CD14-positive monocyte (primary cell): ENCODE measurements at places on chromosomes 4 and X.

DNA sequence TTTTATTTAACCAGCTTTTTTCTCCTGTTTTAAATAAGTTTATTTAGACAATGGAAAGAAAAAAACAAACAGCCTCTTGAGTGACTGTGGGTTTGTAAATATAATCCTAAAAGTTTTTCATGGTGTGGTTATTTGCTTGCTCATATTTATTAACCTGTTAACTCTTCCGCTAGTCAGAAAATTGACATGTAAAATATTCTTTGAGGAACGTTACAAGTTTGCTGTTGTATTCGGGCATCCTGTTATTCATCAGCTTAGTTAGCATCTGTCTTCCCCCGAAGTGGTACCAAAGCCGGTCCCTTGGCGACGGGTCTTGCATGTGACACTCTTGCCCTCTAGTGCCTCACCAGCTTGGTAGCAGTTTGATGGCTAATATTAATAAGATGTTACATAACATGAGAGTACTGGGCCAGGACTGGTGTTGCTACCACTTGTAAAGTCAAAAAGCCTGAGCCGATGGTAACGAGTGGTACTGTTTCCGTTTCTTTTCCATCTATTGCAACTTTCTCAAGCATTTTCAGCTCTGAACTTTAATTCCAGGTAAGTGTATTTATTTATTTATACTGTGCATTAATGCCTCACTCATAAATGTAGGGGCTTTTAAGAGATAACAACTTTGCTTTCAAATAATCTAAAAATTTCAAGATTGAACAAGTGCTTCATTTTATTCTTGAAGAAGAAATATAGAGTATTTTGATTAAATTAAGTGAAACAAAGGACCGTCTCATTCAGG lies at the start of gene NDST3:
TSS of gene NDST3 (plus strand) at position 434 of the 733 bp plus-strand sequence. CDS start 19,425 bp downstream, outside the sequence.
- peak; percentile 4 for DNase-seq

DNA sequence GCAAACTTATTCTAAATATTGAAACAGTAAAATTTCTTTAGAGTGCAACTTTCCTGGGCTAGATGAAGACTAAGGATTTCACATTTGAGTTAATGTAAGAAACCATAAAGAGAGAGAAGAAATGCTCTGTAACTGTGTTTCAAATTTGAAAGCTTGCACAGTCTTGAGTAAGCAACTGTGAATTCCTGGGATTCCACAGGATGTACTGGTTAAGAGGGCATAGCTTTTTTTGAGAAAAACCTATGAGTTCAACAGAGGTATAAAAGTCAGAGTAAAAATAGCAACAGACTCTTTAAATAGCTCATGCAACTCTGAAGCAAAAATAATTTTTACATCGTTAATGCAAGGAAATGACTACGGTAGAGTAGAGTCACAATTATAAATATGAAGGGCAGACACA lies 25.5 kb downstream of the ZNF330 start:
- no peak for DNase-seq

GRCh38 chrX:115289465-115289864 lies at the start of gene LUZP4:
TSS of gene LUZP4 (plus strand) at chrX:115289715. CDS start at chrX:115289760, 45 bp downstream.
- no peak for DNase-seq

DNA sequence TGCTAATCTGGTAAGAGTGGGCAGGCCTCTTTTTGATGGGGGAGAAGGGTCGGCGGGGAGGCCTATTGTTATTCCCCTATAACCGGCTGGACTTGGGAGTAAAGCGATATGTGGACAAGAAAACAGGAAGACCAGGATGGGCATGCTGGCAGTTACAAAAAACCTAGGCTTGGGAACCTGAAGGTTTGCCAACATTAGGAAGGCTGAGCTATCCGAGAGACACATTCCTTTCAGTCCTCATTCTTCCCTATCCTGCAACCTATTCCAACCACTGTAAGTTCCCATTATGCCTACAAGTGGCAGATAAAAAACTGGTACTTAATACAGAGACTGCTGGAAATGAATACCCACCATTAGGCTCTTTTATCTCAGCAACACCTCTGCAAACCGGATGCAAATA lies 32.4 kb upstream of the CT47C1 start:
- no peak for DNase-seq

DNA sequence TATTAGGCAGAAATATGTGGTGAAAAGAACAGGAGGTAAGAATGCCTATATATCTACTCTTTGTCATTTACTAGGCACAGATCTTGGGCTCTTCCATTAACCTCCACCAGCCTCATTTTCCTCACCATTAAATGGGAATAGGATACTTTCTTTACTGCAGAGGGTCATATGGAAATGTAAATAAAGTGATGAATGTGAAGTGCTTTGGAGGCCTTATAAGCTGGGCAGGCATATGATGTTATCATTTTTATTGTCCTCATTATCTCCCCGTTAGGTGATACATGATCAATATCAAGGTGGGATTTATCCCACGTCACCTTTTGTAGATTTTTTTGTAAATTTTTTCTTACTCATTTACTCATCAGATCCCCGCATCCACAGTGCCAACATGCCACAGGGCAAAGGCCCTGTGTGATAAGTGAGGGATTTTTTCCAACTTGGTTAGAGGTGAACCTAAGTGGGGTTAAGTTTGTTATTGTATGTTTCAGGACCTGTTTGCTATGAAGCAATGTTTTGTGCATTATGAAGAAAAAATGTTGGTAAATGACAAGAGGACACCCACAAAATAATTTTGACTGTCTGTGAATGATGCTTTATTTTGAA lies 107.8 kb downstream of the SLC4A4 start:
- no peak for DNase-seq

DNA sequence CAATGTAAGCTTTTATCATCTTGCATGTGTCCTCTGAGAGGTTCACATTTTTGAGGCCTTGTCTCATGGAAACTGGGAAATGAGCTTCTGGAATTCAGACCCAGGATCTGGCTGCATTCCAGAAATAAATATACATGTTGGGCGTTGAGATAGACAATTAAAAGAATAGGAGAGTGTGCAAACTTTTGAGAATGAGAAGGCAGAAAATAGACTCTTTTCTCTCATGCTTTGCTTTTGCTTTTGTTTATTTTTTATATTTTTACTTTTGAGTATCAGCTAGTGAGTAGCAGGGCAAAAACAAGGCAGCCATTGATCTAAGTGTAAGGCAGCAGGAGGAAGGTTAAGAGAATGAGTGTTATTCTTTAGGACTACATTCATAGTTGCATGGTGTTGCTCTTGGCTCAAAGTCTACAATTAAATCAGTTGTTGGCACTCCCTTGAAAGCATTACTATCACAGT lies 12.4 kb downstream of the SHROOM3 start:
- DNase-seq, result no peak

DNA sequence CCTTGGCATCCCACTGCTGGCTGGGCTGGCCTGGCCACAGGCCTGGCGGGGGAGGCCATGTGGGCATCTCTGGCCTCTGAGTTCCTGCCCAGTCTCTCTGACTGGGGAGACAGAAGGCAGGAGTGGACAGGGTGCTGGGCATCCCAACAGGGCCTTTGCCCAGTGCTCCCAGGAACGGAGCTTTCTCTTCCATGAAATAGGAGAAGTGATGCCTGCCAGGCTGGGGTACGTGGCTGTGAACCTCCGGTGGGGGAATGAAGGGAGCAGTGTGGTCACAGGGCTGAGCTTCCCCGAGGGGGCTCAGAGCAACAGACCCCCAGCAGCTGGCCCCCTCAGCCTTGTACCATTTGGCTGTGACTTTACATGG lies 40.4 kb upstream of the HMX1 start:
- DNase-seq, result no peak

GRCh38 chr4:27000820-27001219 lies 140.2 kb downstream of the STIM2 start:
- no peak for DNase-seq

DNA sequence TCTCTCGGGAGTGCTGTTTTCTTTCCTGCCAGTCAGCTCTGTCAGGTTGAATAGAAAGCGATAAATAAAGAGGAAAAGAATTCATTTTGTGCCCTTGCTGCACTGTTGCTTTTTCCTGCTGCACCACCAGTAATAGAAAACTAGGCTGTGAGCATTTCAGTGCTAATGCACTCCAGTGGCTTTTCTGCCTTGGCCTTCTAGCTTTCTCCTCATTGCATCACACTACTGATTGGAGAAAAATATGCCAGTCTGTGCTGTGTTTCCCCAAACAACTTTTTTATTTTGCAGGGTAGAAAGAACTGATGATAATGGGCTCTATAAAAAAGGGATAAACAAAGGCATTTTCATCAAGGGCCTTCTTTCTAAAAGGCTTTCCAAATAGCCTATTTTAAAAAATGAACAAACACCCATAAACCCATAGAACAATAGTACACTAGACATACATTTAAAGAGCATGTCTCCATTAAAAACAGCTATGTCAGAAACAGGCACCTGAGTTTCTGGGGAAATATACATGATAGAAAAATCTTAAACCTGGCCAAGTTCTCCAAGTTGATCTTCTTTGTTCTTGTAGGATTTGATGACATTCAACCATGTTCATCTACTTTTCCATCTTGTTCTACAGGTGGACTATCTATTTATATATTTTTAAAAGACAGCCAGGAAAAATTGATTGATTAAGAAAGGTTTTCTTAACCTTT lies 86.3 kb downstream of the GPRIN3 start:
- DNase-seq, result no peak

GRCh38 chr4:188989371-188989770 lies 850.1 kb downstream of the TRIML1 start:
- no peak for DNase-seq

DNA sequence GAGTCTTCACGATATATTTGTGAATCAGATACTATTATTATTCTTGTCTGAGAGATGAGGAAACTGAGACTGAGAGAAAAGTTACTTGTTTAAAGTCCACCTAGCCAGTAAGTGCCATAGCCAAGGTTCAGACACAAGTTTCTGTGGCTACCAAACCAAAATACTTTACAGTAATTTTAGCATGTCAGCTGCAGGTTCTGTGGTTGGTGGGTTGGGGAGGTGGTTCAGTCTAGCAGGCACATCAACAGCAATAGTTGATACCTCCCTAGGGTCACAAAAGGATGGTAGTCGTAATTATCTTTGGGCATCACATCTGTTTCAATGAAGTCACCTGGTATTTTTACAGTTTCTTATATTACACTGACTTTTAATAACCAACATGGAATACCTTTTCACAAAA lies 35.6 kb upstream of the EDA2R start:
- DNase-seq, result no peak

GRCh38 chr4:81211956-81212355 lies 3.1 kb downstream of the PRKG2 start:
- DNase-seq, result no peak

DNA sequence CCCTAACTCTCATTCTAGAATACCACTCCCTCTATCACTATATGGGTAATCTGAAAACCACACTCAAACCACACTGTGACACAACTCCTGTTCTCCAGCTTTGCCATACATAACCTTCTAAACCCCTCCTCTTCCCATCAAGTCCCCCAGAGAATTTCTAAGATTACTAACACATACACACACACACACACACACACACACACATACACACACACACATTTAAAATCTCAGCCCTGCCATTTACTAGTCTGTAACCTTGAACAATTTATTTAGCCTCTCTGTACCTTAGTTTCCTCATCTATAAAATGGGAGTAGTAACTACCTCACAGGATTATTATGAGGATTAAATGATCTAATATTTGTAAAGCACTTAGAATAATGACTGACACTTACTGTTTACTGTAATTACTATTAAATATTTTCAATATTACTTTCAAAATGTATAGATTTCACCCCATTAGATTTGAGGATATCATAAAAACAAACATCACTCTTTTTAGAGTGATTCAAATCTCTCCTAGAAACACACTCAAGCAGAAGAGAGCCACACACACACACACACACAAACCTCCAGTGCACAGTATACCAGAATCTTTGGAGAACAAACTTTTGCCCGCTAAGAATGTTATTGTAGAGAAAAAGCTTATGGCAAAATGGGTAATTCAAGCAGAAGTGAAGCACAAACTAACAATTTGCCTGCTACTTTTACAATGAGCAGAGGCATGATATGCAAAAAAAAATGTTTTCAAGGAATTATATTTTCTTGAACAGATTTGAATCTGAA lies 3.8 kb downstream of the ANKRD50 start:
- DNase-seq, result no peak

DNA sequence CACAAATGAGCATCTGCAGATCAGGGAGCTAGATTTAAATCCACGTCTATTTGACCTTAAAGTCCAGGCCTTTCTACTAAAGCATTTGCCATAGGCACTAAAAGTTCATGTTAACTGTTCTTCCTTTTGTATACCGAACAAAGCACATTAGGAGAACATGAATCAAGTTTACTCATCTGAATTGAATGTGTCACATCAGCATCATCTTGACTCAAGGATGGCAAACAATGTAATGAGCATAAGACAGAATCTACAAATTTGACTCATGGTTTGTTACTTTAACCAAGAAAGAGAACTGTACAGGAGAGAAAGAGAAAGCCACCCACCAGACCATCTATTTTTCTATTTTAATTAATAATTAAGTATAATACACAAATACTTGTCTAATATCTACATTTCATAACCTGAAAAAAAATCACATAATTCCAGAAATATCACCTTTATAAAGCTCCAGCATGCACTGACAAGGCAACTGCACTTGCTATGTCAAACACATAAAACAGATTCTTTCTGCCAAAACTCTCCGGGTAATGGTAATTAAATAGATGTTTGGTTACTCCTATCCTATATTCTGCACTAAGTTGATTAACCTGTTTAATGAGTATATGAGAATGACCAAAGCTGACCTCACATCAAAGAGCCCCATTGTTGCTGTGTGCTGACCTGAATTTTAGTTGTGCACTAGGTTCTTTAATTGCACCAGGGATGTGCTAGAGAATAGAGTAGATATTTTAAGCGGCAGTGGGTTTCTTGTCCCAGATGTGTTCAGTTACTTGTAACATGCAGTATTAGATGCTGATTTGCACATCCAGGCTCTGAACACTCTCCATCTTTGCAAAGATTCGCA lies 42.5 kb upstream of the LEF1 start:
- no peak for DNase-seq

DNA sequence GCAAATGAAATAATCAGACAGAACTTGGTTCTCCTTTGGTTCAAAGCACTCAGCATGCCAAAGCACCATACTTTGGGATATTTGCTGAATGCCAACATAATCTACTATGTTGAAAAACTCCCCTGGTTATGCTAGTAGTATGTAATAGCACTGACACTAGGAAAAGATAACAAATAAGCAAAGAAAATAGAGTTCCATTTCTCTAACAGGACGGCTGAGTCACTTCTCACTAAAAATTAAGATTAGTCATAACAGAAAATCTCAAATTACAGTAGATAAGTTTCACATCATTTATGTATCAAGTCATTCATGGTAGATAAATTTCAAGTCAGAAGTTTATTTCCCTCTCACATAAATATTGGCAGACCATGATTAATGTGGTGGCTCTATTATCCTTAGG lies 17.9 kb downstream of the PDHA2 start:
- DNase-seq, result no peak

GRCh38 chr4:9771034-9771433 lies 10.4 kb upstream of the DRD5 start:
- peak; percentile 33 for DNase-seq
